ENCODE measurements at places on chromosomes 11 and 22.
A peak's percentile ranks its signal among the peaks of the same experiment; 100 is the strongest.

DNA sequence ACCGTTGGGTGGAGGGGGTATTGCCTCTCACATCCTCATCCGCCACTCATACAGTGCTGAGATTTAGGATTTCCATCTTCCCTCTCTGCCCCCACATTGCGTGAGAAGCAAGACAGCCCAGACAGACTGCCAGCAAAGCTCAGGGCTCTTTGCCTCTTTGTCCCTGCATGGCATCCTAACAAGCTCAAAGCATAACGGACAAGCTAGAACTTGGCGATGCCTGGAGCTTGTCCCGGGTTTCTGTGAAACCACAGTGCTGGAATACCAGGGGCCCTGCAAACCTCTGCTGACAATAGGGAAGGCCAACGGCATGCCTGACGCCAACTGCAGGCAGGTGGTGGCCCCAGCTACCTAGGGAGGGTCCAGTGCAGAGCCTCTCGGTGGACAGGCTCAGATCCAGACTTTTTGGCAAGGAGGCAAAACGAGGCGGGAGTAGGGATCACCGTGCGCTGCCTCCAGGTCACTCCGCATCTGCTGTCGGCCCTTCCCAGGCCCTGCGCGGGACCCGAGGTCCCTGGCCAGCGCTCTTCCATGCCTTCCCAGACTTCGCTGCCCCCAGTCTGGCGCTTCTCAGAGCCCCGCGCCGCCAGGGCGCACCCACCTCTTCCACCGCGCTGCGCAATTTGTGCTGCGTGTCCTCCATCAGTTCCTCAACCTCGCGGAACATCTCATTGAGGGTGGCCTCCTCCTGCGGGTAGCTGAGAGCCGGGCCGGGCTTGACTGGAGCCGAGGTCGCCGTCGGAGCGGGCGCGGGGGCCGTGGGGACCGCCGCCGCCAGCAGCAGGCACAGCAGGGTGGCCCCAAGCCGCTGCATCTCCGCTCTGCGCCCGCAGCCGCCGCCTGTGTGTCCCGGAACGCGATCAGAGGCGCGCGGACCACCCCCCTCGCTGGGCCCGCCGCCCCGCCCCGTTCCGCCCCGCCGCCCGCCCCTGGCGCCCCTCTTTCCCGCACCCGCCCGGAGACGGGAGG is at the start of gene DKK3:
Gene DKK3, minus strand, starts transcription at position 858 of the 969 bp plus-strand sequence. Its CDS starts 44 bp downstream, at position 814.
- DNase-seq = no peak

DNA sequence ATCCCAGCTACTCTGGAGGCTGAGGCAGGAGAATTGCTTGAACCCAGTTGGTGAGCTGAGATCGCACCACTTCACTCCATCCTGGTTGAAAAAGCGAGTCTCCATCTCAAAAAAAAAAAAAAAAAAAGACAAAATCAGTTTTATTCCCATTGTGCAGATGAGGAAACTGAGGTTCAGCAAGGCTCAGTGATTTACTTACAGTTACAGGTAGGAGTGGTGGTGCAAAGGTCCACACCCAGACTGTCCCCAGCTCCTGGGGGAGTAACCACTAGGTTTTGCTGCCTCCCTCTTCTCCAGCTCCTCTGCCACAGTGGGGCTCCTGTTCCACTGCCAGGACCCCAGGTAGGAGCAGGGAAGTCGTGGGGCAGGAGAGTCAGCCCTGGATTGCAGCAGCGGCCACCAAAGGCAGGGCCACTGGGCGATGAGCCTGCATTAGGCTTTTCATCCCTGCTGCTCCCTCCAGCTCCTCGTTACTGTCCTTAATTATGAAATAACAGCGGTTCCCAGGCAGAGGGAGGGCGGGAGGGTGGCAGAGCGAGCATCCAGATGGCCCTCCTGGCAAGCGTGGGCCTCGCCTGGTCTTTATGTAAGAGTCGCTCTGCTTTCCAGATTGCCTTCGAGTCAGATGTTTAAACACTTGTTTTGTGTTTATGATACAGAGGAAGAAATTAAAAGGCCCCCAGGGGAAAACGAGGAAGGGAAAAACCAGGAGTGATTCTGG is 15.5 kb upstream of the RASD2 start:
- DNase-seq = peak; percentile 73

DNA sequence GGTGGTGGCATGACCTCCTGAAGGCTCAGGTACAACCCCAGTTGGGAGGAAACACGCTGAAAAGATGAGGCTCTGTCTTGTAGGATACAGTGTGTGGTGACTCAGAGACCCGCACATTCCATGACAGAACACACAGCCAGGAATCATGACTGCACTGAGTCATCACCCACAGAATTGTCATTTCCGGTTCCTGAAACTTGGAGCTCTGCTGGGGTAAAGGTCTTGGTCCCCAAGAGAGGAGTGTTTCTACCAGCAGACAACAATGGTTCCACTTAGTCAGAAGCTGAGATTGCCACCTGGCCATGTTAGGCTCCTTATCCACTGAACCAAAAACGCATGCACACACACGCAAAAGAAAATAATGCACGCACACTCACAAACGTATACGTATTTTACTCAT is 31.5 kb upstream of the CYB5R3 start:
- peak; percentile 50 for DNase-seq

GRCh38 chr11:6606471-6607189 is 3.1 kb downstream of the ILK start:
- DNase-seq = peak; percentile 94

- peak; percentile 69 for DNase-seq
These were observed 40.1 kb upstream of the PPARA start for GRCh38 chr22:46110215-46110614.

DNA sequence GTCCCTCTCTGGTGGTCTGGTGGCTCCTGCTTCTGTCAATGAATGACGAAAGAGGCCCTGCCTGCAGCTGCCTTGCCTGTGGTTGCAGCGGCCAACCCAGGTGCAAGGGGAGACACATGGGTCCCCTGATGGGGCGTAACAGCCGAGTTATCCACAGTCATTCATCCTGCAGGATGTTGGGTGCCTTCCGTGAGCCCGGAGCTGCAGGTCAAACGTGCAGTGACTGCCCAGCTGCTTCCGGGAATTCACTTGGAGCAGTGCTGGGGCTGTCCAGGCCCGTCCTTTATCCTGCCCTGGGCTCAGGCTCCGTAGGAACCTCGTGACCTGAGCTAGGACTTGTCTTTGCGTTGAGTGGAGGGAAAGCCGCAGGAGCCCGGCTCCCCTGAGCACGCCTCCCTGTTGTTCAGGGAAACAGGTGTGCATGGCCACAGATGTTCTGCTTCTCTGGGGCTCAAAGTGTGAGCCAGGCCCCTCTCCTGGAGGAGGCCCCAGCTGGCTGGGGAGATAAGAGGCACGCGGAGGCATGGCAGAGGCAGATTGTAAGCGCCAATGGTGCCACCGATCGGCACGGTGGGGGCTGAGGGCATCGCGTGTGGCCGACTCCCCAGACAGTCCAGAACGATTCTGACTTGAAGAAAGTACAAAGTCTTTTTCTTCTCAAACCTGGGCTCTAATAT is 635.4 kb downstream of the BRD1 start:
- peak; percentile 47 for DNase-seq

DNA sequence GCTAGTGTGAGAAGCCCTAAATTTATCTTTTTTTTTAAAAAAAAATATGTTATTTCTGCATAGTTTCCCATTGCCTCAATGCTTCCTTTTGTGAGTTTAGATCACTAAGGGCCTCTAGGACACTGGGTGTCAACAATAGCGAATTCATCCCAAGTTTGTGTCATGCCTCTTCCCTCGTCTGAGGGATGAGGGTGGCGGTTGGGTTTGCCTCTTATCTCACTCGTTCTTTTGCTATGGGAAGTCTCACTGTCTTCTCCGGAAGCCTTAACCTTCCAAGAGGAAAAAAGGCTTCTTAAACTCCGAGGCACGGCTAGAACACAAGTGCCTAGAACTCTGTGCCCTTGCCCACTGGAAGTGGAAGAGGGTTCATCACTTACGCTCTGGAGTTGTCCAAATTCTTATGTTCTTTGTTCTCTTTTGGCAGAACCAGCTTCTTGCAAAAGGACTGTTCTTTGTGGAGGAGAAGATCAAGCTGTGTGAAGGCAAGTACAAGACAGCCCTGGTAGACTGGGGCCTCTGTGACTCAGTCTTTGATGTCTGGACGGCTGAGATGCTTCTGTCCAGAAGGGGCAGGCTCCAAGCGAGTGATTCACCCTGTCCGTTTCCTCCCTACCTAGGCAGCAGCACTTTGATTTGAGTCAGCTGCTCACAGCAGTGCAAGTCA is 78.5 kb downstream of the TRAF6 start:
- DNase-seq = no peak

- no peak for DNase-seq
These were observed 26.8 kb downstream of the CLDN25 start for GRCh38 chr11:113806406-113806805.
